HS-27A (cell line): ENCODE measurements at places on chromosomes 7 and 10.

GRCh38 chr7:31775556-31775955 lies 88.5 kb downstream of the PPP1R17 start:
- DNase-seq = no peak

DNA sequence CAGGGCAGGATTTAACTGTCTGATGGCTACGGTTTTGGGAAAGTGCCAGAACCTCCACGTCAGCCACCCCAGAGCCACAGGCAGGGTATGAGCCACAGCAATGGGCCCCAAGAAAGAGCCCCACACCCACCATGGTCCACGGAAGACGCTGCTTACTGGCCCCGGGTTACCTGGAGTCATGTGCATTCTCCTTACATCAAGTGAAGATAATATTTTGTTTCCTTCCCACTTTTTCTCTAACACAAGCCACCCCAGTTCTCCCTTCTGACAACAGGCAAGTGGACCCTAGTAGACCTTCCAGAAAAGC lies 67.1 kb downstream of the PRKAG2 start:
- DNase-seq = no peak

DNA sequence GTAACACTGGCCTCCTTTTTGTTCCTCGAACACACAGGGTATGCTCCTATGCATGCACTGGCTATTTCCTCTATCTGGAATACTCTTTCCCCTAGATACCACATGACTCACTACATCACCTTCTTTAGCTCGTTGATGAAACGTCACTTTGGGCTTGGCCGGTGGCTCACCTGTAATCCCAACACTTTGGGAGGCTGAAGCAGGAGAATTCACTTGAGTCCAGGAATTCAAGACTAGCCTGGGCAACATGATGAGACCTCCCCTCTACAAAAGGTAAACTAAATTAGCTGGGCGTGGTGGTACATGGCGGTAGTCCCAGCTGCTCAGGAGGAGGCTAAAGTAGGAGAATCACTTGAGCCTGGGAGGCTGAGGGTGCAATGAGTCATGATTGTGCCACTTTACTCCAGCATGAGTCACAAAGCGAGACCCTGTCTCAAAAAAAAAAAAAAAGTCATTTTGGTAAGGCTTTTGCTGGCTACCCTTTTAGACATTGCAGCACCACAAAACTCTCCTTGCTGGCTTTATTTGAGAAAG lies 14.5 kb downstream of the ANKIB1 start:
- no peak for DNase-seq

GRCh38 chr7:1944619-1945210 lies 274.6 kb downstream of the ELFN1 start:
- no peak for DNase-seq

DNA sequence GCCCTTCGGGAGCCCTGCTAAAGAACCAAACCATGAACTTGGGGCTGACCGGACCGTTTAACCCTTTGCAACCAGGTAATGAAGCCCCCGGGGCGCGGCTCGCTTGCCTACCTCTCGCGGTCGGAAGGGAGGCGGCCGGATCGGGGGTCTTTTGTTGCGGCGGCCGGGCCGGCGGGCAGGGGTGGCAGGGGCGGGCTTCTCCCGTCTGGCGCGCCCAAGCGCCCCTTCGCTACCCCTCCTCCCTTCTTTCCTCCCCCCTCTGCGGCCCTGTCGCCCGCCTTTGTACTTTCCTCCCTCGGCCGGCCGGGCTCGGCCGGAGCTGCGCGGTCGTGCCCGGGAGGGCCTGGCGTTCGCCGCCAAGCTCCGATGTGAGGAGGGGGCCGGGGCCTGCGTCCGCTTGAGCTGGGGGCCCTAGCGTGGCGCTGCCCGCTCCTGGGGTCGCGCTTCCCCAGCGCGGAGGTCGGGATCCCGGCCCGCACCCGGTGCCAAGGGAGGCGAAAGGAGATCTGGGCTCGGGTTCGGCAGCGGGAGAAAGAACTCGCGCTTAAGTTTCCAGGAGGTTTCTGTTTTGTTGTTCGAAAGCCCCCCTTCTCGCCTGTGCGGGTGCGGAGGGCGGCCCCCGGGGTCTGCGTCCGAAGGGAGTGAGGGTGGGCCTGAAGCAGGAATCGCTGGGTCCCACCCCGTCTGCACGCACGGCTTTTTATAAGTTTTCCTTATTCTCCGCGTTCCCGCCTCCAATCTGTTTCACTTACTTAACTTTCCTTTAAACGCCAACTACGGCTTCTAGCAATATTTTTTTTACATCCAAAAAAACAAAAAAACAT lies 436.8 kb upstream of the GALNT17 start:
- DNase-seq = no peak

GRCh38 chr10:51217505-51217904 lies 143.2 kb downstream of the PRKG1 start:
- DNase-seq = no peak

DNA sequence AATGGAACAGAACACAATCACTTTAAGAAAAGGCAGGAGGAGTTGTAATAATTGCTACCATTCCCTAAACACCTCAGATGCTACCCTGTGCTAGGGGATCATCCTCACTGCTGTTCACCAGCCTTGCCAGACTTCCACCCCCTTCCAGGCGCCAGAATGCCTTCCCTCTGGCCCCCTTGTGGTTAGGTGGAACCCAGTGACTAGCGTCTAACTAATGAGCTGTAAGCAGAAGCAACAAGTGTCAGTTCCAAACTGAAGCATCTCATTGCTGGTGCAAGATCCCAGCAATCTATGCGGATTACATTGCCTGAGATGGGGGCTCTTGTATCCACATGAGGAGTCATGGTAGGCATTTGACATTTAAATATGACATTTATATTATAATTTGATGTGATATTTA lies 86.6 kb downstream of the FRMD4A start:
- no peak for DNase-seq

DNA sequence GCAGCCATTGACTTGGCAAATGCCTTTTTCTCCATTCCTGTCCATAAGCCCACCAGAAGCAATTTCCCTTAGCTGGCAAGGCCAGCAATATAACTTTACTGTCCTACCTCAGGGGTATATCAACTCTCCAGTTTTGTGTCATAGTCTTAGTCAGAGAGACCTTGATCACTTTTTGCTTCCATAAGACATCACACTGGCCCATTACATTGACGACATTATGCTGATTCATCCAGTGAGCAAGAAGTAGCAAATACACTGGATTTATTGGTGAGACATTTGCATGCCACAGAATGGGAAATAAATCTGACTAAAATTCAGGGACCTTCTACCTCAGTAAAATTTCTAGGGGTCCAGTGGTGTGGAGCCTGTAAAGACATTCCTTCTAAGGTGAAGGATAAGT lies 649.7 kb upstream of the ANKRD30A start:
- no peak for DNase-seq

- DNase-seq = no peak
Measured at GRCh38 chr10:3136763-3137611, 35.6 kb downstream of the PITRM1 start.

- DNase-seq = no peak
Measured at GRCh38 chr10:19531324-19531723, 284.9 kb upstream of the PLXDC2 start.

DNA sequence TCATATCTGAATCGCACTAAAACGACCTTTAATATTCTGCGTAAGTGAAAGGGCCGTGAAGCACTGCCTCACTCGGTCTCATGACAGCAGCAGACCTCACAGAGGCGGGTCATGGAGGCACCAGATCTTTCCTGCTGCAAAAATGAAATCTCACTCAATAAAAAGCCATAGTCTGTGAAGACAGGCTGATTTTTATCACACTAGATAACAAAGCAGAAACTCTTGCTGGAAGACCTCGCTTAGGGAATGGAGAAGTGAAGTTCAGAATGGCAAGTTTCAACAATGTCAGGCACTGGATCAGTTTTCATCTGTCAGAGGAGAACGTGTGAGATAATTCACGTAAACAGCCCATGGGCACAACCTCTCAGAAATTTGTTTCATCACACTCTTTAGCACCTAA lies 8.0 kb downstream of the SEPHS1 start:
- no peak for DNase-seq

GRCh38 chr10:121687095-121687813 lies 89.0 kb upstream of the FGFR2 start:
- no peak for DNase-seq

- DNase-seq = no peak
Measured at GRCh38 chr10:121137533-121137932, 286.4 kb downstream of the WDR11 start.

- DNase-seq = no peak
Measured at GRCh38 chr7:6631605-6632004, 5.5 kb upstream of the ZNF316 start.

GRCh38 chr7:29193316-29194205 lies 1.0 kb upstream of the CHN2 start:
- no peak for DNase-seq

GRCh38 chr7:158125721-158126120 lies 461.9 kb downstream of the PTPRN2 start:
- no peak for DNase-seq

GRCh38 chr10:90344226-90344625 lies 513.6 kb downstream of the HTR7 start:
- DNase-seq = no peak

GRCh38 chr10:75347186-75347585 lies 54.4 kb downstream of the ZNF503 start:
- DNase-seq = no peak

DNA sequence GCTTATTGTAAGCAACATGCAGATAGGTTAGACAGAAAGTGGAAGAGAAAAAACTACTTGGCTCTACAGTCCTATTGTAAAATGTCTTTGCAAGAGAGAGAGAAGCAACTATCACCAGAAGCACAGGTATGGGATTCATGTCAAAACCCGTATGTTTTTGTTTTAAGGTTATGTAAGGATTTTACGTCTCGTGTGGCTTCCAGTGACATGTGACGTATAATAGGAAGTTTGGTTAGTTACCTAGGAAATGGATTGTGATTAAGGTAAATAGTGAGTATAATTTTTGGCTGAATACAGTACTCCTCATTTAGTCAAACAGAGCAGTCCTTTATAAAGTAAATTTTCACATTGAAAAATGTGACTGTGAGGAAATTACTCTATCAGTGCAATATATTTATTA lies 62.0 kb downstream of the PHF14 start:
- DNase-seq = no peak

GRCh38 chr7:54812756-54813322 lies 53.8 kb upstream of the SEC61G start:
- DNase-seq = no peak

DNA sequence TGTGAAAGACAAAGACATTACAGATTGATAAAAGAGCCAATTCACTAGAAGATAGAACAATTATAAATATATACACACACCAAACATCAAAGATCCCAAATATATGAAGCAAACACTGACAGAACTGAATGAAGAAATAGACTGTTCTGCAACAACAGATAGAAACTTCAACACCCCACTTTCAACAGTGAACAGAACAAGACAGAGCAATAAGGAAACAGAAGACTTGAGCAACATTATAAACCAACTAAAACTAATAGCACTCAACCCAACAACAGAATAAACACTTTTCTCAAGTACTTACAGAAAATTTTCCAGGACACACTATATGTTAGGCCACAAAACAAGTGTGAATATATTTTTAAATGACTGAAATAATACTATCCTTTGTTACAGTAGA lies 10.9 kb downstream of the CDCA7L start:
- DNase-seq = no peak

DNA sequence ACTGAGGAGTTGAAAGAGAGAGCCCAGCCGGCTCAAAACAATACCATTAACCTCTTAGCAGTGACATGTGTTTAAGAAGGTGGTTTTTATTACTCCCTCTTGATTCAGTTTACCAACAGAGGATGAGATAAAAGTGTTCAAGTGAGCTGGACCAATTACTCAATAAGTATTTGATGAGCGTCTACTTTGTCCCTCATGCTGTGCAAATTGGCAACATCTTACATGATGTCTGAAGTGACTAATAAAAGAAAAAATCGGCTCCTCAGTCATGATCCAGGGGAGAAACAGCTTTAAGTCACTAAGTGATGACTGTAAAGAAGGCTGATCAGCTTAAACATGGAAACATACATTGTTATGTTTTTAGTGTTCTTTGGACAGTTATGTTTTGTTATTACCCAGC lies 7.8 kb downstream of the WNT16 start:
- no peak for DNase-seq
